ENCODE measurements at places on chromosomes 2 and 18. TPM values are rescaled to one million over a fixed set of nuclear protein-coding genes. Genes with fewer than 3 reads are reported as not detected.

Gene IL36B
- not detected for total RNA-seq

Gene CRYBA2
- total RNA-seq = not detected

Gene RTP5
- not detected for total RNA-seq

Gene CMPK2
- 36.6 TPM for total RNA-seq

DNA sequence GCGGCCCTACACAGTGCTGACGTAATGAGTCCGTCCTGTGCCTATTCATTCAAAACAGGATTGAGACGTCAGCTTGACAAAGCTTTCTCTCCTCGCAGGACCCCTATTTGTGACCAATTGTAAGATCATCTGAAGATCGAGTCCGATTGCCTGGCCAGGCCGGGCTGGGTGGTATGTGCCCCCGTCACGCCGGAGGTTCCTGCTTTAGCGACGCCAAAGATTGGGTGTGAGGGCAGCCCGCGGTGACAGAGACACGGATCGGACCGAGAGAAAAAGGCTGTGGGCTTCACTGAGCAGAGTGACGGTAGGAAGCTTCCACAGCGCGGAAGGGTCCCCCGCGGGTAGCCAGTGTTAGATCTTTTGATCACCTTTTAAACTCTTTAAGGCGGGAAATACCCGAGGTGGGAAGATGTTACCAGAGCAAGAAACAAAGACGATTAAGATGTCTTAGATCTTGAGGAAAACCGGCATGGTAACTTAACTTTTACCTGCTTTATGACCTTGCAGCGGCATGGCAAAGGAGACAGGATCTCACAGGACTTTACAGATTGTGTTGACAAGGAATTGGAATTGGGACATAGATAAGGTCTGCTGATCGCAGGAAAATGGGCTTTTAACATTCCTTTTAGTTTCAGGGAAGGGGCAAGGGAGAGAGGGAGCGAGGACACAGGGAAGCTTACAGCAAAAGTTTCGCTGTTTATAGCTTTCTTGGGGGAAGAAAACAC is 220.0 kb downstream of the METTL4 start:
- DNase-seq = no peak

GRCh38 chr2:168543935-168544334 is 87.9 kb downstream of the CERS6 start:
- DNase-seq = no peak
